ENCODE measurements at places on chromosomes 2 and 18.

DNA sequence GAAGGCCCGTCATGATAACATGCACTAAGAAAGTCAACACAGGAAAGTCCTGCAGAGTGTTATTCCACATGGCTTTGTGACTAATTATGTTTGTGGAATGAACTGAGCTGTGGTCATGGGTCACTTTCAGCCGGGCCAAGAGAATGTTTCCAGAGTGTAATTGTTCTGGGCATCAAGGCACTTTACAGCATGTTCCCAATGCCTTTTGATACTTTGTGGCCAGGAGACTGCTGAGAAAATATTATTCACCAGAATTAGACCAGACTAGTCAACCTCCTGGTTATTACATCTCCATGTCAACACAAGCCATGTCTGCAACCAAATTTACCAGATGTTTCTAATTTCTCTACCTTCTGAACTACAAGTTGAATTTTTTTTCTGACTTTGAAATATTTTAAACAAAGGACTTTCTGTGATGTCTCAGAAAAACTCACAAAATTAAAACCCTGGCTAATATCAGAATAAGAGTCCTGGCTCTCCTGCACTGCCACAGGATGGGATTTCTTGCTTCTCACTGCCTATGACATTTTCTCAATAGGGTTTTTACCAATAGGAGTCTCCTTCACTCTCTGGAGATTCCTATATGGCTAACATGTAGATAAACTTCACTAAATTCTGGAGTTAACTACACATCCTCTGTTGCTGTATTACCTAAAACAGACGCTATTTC lies 90.6 kb upstream of the WDR75 start:
- no peak for DNase-seq

DNA sequence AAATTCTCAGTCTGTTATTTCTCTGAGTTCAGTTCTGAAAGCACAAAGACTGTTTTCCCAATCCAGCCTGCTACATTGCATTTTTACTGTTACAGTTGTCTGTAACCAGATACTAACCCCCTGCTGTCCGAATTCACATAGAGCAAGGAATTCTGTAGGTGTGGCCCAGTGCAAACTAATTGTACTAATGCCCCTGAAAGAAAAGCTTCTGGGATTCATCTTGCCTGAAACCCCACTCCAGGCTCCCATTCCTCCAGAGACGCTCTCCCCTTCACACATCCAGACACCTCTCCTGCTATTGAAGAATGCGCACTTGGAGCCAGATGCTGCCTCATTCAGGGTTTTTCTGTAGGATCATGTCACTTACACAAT lies 127.0 kb downstream of the TTC32 start:
- no peak for DNase-seq

DNA sequence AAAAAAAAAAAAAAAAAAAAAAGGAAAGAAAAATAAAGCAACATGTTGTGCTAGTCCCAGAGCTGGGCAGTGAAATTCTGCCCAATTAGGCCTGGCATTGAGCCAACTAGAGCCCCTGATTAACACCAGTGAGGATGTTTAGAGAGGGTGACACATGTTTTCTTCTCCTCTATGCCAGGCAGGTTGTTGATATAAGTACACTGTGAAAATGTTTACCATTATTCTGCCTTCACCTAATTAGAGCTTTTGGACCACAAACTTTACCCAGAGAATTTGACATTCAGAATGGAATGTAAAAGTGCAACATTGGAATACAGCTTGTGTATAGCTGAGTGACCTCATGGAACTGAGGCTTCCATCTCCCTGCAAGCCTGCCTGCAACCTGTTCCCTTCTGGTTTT lies 95.9 kb upstream of the MSH2 start:
- no peak for DNase-seq

- DNase-seq = no peak
Observed at GRCh38 chr2:26805241-26805676, 19.4 kb downstream of the CENPA start.

GRCh38 chr18:43279015-43279744 lies 1.9 kb upstream of the SYT4 start:
- DNase-seq = peak; percentile 1

- DNase-seq = no peak
Observed at GRCh38 chr18:35822413-35822812, 150.1 kb upstream of the RMP24 start.

DNA sequence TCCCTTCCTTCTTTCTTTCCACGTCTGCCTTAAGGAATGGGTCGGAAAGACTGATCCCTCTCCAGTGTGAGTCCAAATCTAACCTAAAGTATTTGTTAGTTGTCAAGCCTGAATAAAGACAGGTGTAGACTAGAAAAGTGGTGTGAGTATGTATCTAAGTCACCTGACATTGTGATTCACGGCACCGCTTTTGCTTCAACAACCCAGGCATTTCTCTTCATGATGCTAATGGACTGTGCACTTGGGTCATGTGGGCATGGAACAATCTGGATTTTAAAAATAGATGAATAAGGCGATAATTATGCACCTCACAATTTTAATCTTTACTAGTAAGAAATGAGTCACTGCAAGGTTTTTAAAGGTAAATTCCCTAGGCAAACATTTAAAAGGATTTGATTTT lies 107.5 kb downstream of the LIPG start:
- no peak for DNase-seq

DNA sequence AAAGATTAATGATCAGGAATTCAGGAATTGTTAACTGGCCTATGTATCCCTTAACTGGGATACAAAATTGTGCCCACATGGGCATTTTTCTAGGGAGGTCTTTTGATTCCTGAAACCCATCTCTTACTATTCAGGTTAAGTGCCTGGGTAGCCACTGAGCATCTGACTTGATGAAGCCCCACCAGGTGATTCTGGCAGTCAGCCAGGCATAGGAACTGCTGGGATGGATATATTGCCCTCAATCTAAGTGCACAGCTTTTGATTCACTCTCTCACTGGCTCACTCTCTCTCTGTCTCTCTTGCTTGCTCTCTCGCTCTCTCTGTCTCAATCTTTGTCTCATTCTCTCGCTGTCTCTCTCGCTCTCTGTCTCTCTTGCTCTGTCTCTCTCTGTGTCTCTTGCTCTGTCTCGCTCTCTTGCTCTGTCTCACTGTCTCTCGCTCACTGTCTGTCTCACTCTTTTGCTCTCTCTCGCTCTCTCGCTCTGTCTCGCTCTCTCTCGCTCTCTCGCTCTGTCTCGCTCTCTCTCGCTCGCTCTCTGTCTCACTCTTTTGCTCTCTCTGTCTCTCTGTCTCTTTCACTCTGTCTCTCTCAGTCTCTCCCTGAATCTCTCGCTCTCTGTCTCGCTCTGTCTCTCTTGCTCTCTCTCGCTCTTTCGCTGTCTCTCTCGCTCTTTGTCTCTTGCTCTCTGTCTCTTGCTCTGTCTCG lies 22.3 kb downstream of the INPP1 start:
- no peak for DNase-seq

GRCh38 chr2:218517434-218518206 lies 50.5 kb downstream of the USP37 start:
- DNase-seq = no peak

- no peak for DNase-seq
Observed at GRCh38 chr2:154554046-154554445, 144.4 kb upstream of the KCNJ3 start.

GRCh38 chr18:48293954-48294898 lies 115.0 kb downstream of the ZBTB7C start:
- no peak for DNase-seq

Data from CD4-positive, alpha-beta T cell treated with Interleukin-1 beta for 1 hour (primary cell).